ENCODE measurements at places on chromosomes 11 and 22.

- DNase-seq: no peak
Observed at GRCh38 chr22:24101966-24102365, 79.3 kb upstream of the SUSD2 start.

DNA sequence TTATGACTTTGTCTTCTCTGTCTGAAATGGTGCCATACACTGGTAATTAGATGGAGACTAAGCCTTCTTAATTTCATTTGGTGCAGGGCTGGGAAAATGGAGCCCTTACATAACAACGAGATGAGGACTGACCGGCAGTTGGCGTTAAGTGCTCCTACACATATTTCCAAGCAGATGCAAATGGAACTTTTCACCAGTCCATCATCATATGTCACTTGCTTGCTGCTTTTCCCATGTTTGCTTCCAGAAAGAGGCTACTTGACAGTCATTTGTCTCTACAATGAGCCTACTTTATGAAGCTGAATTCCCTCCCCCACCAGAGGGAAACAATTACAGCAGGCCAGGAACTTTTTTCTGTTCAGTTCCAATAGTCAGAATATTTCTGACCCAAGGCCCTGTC is 32.6 kb downstream of the SVIP start:
- no peak for DNase-seq

DNA sequence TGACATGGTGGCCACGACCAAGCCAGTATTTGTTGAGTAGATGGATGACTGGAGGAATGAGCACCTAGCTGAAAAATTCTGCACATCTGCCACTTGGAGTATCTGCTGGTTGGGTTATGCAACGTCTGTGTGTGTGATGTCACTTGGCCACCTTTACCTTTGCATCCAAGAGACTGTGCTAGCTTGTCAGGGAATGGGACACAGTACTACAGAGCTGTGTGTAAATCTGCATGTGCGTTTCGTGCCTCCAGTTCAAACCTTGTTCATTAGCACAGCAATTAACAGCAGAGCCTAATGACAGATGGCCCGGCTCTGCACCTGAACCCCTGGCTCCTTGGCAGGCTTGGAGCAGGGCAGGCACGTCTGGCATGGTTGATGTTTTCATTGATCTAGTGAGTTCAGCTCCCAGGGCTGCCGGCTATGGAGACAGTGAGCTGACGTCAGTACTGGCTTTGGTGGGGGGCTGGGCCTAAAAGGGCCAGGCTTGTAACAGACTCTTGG is 188.4 kb upstream of the NAV2 start:
- DNase-seq: no peak

- no peak for DNase-seq
Observed at GRCh38 chr11:1195682-1196515, 27.0 kb upstream of the MUC5B start.

GRCh38 chr11:5923427-5923776 is 18.6 kb upstream of the OR56A3 start:
- no peak for DNase-seq
